ENCODE measurements at places on chromosomes 4 and X. TPM values are rescaled to one million over a fixed set of nuclear protein-coding genes. Genes with fewer than 3 reads are reported as not detected.
A peak's percentile ranks its signal among the peaks of the same experiment; 100 is the strongest.

GRCh38 chr4:82777857-82778525, 20.6 kb downstream of the SCD5 start:
- no peak for DNase-seq

GRCh38 chrX:69793260-69793935, 177.5 kb downstream of the EDA start:
- no peak for DNase-seq

The C4orf36 gene
- 1.2 TPM for polyA plus RNA-seq

DNA sequence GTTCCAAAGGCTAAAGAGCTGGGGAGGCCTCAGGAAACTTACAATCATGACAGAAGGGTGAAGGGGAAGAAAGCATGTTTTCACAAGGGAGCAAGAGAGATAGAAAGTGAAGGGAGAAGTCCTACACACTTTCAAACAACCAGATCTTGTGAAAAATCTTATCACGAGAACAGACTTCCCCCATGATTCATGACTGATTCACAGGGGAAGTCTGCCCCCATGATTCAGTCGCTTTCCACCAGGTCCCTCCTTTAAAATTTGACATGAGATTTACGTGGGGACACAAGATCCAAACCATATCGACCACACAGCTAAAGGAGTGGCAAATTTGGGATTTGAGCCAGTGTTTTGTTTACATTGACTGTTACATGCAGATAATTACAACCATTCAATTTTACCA, 971.1 kb upstream of the HS3ST1 start:
- no peak for DNase-seq

DNA sequence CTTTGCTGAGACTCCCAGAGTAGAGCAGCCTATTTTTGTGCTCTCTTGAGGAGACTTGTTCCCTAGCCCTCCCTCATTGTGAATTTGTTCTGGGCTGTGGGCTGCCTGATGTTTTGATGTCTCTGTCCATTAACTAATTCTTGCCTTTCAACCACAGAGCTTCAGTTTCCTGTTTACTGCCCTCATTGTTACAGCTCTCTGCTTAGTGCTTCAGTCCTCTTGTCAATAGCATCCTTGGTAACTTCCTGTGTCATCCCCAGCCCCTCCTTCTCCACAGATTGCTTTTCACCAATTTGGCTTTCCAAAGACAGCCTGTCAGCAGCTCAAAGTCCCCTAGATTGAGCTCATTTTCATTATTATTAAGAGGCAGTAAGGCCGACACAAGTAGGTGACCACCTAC, 69.9 kb downstream of the COX7B2 start:
- DNase-seq = no peak

GRCh38 chr4:76306882-76307659, 538 bp downstream of the STBD1 start:
- peak; percentile 30 for DNase-seq

All from renal cortex interstitium (tissue), 15 donors.